ENCODE measurements at places on chromosomes 6 and 20.

GRCh38 chr6:34536251-34536958 lies 19.7 kb downstream of the SPDEF start:
- peak; percentile 41 for DNase-seq

DNA sequence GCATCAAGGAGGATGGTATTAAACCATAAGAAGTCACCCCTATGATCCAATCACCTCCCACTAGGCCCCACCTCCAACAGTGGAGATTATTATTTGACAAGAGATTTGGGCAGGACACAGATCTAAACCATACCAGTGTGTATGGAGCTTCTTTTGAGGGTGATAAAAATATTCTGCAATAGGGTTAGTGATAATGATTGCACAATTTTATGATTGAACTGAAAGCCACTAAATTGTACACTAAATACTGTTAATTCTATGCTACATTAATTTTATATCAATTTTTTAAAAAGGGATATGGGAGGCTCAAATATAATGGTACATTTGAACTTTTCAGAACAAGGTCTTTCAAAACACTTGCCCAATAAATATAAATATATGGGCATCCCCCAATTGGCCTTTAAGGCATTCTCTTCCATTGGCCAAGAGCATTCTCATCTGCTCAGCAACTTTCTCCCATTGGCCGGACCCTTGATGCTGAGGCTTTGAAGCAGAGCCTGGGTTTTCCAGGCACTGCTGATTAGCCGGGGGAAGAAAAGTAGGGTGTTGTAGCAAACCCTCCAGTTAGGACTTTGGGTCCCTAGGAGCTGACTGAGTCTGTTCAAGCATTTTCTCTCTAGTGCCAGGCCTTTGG lies 209.9 kb downstream of the LRFN2 start:
- no peak for DNase-seq

GRCh38 chr6:63352069-63352543 lies 32.3 kb upstream of the LGSN start:
- DNase-seq = no peak

DNA sequence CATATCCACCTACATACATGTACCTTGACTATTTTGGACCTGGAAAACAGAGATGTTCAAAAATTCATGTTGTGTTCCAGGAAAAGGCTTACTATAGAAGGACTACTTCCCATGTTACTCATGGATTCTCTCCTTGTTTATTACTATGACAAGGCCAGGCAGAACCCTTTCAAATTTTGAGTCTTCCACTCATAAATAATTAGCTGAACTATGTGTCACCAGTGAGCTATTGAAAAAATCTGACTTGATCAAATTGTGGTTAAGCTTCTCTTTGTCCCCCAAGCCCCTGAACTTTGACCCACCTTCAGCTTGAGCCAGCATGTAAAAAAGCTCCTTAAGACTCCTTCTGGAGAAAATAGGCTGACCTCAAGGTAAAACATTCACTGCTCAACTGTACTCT lies 1142.8 kb upstream of the EYS start:
- no peak for DNase-seq

DNA sequence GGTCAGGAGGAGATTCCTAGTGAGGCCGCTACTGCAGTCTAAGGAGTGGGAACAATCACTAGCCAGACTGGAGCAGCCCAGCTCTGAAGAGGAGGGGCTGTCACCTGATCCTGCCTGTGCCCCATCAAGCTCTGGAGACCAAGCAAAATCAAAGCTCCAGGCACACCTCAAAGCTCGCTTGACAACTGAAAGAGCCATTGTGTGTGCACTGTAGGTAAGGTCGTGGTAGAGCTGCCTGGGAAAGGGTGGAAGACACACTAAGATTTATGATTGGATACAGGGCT lies 58.2 kb downstream of the CSE1L start:
- DNase-seq = peak; percentile 47

DNA sequence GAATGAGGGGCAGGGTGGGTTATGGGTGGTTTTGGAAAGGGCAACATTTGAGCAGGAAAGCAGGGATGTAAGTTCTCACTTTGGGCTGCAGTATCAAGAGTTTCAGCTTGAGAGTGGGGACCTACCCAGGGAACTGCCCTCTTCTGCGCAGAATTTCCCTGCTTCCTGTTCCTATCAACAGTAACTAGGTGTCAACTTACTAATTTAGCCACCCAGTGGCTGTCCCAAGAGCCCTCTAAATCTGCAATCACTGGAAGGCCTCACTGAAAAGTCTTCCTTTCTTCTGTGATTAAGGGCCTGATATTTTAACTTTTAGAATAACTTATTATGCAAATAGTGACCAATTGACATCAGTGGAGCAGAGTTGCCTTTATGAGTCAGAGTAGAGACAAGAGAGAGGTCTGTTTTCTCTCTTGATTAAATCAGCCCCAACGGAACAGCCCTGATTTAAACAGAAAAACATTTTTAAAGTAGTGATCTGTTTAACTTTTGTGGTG lies 118.2 kb upstream of the RIPOR2 start:
- DNase-seq = no peak

DNA sequence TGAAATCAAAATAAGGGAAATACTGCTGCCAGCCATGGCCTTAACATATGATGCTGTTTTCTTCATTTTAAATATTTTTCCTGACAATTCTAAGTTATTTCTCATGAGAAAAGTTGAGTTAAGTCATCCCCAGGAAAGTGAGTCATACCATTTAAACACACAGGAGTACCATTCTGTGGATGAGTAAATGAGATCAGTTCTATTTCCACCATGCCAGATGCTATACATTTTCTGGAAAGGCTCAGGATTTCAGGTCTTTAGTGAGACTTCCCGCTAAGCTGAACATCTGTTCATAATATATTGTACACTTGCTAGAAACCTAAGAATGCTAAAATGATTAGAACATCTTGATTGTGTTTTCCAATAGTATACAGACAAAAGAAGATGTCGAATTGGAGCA lies 256.2 kb upstream of the MANEA start:
- no peak for DNase-seq

GRCh38 chr6:121531658-121532169 lies 96.3 kb downstream of the GJA1 start:
- DNase-seq = no peak

DNA sequence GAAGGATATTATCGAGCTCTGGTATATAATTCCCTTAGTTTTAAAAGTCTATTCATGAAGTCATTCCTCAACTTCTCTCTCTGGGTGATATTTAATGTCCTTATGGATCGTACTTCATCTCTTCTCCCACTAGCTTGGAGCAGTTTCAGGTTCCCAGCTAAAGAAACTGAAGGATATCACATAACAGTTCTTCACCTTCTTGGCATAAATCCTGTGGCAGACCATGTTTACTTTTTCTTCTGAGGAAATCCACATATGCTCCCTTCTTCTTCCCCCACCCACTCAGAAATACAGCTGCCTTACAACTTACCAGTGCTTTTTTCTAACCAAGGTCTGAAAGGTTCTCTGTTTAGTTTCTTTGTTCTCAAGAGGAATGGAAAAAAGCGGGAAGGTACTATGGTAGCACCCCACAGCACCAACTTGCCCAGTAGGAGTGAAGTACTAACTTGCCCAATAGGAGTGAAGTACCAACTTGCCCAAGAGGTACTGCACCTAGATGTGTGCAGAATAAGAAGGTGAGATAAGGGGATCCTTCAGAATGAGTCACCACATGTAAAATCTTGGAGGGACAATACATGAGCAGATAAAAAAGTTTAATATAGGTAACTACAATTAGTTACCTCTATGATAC lies 53.1 kb downstream of the TSPYL4 start:
- no peak for DNase-seq

DNA sequence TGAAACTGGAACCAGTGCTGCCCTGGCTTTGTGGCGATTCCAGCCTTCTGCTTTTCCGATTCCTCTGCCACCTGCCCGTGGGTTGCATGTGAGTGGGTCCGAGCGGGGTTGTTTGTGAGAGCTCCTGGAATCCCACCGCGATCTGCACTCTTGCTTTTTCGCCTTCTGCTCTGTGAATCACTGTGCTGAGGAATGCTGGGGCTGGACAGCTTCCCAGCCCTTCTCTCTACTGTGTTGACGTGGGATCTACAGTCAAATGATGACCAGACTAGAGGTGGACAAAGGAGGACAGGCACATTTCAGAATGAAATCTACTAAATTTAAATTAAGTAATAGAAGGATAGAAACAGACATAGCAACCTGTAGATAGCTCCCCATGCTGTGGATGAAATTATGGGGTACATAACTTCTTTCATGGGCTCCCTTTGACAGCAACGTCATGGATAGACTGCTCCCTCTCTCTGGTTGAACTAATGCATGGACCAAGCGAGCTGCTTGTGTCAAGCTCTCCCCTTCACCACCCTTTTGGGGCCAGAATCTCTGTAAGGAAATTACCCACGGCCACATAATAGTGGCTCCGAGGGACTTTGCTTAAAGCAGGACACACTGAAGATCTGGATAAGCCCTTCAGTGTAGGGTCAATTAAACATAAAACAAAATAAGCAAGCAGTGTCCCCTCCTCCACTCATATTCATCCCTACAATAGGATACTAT lies 2.0 kb downstream of the FNDC1 start:
- no peak for DNase-seq

GRCh38 chr6:10793695-10794094 lies 44.6 kb downstream of the MAK start:
- DNase-seq = no peak

GRCh38 chr6:102793752-102794151 lies 1400.2 kb downstream of the GRIK2 start:
- DNase-seq = no peak

DNA sequence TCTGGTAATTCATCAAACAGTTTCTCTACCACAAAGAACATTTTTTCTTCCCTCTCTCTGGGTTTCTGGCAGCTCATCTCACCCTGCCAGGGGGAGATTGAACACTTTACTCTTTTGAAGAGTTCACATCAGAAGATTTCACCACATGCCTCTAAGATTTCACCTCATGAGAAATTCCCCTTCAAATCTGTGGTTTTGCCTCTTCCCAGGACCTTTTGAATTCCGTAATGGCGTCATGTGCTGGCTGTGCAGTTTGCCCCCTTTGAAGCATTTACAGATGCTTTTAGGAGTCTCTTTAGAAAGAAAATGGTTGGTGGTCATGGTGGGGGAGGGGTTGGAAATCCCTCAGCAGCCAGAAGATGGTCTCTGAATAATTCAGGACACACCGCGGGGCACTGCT lies 486.1 kb downstream of the QKI start:
- DNase-seq = no peak

GRCh38 chr6:13278991-13279390 lies 49.3 kb downstream of the TBC1D7 start:
- no peak for DNase-seq

DNA sequence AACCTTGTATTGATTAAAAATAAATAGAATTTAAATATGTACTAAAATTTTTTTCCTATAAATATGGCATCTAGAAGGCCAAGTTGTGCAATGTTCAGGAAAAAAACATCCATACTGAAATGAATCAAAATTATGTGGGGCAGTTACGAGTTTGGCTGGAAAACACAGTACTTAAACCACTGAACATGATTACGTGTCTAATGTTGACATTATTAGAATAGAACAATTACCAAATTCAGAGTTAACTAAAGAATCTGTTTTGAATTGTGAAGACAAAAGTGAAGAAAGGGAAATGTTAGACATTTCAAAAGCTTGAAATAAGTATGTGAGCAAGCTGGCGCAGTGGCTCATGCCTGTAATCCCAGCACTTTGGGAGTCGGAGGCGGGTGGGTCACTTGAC lies 57.2 kb downstream of the KLHL31 start:
- DNase-seq = no peak

DNA sequence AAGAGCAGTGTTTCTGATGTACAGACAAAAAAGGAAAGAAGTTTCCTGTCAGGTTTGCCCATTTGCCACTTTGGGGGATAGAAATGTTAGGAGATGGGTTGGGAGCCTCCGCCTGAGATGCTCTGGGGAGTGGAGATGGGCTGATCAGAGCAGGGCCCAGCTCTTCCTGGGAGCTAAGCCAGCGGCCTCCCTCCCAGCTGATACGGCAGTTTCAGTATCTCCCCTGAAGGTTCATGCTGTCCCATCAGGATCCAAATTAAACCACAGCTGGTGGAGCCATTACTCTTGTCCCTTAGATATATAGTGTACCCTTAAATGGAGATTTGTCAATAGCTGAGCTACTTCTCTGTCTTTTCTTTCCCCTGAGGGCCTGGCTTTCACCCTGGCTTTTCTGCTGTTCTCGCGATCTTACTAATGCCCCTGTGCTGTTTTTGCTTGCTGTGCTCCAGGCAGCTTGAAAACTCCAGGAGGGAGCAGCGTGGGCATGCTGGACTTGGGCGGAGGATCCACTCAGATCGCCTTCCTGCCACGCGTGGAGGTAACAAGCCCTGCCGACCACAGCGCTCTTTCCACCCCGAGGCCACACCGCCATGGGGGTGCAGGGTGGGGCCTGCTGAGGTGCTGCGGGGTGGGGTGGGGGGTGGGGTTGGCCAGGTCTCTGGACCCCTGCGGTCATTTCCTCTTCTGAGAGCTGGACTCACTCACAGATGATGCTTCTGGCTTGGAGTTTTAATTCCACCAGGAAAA lies 20.9 kb downstream of the ENTPD6 start:
- no peak for DNase-seq

DNA sequence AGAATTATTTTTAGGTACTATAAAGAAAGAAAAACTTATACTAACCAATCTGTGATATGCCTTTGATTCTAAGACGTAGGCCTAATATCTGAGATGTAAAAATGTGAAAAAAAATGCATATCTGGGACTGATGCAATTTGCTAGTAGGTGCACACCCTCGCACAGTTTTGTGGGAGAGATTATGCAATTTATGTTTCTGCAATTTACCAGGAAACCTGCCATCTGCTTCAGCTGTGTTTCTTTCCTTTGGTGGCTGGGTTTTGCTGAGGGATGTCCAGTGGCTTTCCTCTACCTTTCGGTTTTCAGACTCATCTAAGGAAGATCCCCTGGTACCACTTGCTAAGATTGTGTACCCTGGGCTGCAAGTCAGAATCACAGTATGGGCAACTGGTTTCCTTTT lies 186.9 kb downstream of the ZFP64 start:
- no peak for DNase-seq

GRCh38 chr20:23314699-23315098 lies 35.9 kb upstream of the NXT1 start:
- no peak for DNase-seq

- no peak for DNase-seq
Measured at GRCh38 chr6:143941852-143942627, 66.0 kb downstream of the PLAGL1 start.

DNA sequence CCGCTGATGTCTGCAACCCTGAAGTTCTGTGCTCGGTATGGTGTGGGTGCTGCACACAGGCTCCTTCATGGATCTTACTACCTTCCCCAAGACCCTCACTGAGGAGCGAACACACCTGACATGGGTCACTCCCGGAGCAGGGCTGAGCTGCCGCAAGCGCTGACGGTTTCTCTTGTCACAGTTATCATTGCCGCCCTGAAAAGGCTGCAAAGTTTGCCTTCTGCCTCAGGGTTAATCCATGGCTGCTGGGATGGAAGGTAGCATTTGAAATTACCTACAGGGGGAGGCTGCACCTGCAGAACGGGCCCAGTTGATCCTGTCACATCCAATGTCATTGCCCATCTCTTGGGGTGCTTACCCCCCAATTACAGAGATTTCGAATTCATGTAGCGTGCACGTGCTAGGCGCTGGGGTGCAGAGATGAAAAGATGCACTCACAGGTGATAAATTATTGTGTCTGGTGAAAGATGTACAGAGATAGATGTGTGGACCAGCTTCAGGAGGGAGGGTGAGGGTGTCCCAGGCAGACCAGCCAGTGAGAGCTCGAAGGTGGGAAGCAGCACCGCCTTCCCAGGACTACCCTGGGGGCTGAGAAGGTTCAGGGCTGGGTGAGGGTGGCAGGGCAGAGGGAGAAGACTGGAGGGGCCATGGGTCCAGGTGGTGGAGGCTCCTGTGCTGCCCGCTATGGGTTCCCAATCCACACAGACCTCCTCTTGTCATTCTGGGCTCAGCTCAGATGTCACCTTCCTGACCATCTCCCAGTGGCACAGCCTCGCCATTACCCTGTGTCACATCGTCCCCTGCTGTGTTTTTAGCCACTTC lies 120.1 kb downstream of the SYCP2 start:
- DNase-seq = no peak

Data from NCI-H510A (cell line).